Esophagus muscularis mucosa (tissue), 4 donors: ENCODE measurements at places on chromosomes 2 and 18. TPM values are rescaled to one million over a fixed set of nuclear protein-coding genes. Genes with fewer than 3 reads are reported as not detected.

DNA sequence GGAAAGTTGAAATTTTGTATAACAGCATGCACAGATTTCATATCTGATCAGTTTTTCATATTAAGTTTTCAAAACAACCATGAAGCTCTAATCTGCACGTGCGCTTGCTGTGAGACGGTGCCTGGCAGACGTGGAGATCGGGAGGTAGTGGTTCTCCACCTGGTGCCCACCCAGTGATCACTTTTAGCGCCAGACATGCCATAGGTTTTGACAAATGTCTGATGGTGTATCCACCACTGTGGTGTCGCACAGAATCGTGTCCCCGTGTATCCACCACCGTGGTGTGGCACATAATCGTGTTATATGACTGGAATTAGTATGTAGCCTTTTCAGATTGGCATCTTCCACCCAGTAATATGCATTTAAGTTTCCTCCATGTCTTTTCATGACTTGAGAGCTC, 40.9 kb upstream of the KCNG2 start:
- DNase-seq = no peak

- DNase-seq = no peak
Measured at GRCh38 chr2:230825354-230825753, 39.4 kb upstream of the ITM2C start.

DNA sequence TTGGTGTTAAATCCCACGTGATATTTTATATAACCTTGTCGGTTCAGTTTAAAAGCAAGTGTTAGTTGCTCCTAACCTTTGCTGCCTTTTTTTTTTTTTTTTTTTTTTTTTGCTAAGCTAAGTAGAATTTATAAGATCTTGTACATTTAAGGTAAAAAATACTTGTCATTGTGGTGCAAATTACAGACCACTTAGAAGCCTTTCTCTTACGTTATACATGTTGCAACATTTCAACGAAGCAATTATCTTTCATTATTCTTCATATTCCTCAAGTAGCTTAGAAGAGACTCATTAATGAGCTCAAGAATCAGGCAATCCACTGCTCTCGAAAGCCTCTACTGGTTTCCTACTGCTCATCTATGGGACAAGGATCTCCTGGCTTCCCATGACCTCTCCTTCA, 14.9 kb upstream of the IL1RL2 start:
- no peak for DNase-seq

ACTG2 gene
- 7,069 TPM for total RNA-seq

ACADL gene
- total RNA-seq = 2.1 TPM
